ENCODE measurements at places on chromosomes 5 and 9.

DNA sequence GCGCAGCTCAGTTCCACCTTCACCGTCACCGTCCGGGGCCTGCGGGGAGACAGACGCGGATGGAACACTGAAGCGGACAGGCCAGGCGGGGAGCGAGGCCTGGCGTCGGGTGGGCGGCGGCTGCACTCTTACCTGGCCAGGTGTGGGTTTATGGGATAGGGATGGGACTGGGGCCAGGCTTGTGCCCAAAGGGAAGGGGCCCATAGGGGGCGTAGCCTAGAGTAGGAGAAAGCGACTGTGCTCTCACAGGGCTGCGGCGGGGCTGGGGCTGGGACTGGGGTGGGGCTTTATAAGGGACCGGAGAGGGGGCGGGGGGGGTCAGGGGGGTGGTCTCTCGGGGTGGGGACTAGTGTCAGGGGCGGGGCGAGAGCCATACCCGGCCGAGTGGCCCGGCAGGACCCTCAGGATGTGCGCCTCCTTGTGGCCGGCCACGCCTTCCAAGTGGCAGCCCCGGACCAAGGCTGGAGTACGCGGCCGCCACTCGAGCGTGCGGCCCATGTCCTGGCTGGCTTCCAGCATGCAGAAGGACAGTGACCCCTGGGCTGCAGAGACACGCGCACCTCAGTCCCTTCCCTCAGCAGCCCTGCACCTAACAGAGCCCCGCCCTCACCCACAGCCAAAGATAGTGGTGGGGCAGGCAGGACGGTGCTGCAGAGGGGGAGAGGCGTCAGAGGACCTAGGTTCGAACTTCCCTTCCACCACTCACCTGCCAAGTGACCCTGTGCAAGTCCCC is 22.8 kb downstream of the FPGS start:
- DNase-seq: peak; percentile 23

- no peak for DNase-seq
Measured at GRCh38 chr5:154254896-154255295, 64.4 kb downstream of the GALNT10 start.

GRCh38 chr5:124663101-124663506 is 83.3 kb downstream of the ZNF608 start:
- no peak for DNase-seq

DNA sequence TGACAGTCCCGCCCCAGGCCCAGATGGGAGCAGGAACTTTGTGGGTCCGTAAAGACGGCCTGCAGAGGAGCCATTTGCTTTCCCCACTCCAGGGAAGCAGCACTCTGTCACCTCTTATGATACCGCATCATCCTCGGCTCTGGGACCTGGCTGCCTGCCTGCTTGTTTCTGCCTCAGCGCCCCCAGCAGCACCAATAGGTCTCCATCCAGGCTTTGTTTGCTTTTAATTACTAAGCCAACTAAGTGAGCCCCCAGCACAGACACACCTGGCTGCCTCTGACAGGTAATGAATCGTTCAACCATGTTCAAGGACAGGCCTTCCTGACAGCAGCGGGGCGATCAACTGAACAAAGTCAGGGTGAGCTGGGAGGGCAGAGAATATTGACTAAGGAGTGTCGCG is 141.4 kb downstream of the C5orf15 start:
- no peak for DNase-seq

GRCh38 chr5:157548513-157549282 is 26.9 kb downstream of the ADAM19 start:
- no peak for DNase-seq

DNA sequence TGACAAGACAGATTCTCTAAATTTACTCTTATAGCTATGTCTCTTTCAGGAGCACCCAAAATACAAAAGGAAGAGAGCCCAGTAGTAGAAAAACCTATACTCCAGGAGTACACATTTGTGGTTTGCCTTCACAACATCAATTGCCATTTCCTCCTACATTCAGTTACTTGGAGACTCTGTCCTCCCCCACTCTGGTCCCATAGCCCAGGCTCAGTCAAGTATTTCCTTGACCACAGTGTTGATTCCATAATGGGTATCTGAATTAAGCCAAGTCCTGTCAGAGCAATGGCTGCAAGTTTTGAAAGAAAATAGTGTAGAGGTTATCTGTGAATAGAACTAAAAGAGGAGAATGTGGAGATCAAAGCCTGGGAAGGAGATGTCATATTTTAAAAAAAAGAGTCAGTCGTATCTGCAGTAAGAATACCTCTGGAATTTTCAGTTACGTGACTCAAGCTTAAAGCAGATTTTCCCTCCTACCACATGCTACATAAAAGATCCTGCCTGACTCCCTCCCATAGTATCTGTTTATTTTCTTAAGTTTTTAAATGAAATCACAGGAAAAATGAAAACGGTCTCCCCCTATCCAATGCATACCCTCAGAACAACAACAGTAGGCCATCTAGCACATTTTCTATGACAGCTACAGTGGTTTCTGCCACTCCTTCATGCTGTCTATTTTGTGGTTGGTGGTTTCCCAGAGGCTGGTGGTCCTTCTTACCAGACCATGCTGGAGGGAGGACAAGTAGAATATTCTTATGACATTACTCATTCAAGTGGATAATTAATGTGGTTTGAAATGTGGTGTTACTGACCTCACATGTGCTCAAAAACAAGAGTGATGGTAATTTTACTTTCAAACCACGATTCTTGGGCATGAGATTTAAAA is 249.7 kb upstream of the TMEM161B start:
- no peak for DNase-seq

DNA sequence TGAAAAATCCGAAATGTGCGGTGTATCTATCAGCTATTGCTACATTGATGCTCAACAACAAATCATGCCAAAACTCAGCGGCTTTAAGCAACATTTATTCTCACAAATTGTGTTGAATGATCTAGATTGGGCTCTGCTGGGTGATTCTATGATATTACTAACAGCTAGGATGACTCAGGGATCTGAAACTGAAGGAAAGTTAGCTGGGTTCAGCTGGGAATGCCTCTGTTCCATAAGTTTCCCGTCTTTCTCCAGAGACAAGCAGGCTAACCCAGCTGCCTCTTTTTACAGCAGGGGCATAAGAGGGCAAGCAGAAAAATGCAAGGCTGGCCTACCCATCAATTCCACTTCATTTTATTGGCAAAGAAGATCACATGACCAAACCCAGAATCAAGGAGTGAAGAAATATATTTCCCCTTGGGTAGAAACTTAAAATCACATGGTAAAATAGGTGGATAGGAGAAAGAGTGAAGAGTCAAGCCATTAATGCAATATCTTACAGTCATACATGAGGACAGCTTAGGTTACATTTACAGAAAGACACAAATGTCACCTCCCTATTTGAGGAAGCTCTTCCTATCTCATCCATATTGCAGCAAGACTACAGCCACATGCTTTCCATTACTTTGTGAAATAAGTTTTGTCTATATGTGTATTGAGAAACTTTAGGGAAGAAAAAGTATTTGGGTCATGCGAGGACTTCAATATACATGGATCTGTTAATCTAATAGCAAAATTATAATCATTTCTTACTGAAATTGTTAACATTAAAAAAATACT is 30.8 kb downstream of the IL7R start:
- no peak for DNase-seq

DNA sequence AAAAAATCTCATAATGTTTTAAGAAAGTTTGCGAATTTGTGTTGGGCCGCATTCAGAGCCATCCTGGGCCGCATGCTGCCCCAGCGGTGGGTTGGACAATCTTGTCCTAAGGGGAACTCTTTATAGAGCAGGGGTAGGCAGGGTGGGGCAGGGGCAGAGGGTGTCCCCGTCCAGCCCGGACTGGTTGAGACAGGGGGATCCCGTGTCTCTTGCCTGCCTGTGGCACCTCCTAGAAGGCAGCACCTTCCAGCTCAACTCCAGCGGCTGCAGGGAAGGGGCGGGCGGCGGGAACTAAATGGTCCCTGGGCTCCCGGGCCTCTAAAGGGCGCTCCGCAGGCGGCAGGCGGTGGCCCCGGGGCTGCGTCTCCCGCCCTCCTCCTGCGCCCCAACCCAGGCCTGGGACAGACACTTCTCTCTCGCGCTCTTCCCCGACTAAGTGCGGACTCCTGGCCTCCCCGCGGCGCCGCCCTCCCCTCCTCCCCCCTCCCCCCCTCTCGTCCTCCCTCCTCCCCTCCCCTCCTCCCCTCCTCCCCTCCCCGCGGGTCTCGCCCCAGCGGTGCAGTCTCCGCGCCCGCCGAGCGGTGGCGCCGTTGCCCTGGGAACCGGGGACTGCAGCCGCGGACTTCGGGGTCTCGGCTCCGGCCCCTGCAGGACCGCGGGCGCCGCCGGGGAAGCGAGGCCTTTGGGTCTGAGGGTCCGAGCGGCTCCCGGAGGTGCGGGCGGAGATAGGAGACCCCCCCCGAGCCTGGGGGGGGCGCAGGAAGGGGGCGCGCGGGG is 132.6 kb downstream of the MRPL36 start:
- peak; percentile 64 for DNase-seq

DNA sequence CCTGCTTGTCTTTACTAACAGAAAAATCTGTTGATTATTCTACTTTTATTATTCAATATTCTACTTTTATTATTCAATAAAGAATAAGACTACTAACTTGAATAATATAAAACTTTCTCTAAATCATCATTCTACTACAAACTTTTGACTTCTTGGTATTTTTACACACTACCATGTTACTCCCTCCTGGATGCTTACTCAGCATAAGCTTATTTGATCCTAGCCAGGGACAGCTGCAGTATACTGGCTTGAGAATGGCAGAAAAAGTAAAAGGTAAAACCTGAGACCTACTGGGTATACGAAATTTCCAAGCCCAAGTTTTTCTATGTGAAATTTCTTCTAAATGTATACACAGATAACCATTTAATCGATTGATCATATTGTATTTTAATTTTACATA is 26.1 kb downstream of the PGGT1B start:
- no peak for DNase-seq

GRCh38 chr5:112350626-112351025 is 68.5 kb downstream of the EPB41L4A start:
- no peak for DNase-seq

DNA sequence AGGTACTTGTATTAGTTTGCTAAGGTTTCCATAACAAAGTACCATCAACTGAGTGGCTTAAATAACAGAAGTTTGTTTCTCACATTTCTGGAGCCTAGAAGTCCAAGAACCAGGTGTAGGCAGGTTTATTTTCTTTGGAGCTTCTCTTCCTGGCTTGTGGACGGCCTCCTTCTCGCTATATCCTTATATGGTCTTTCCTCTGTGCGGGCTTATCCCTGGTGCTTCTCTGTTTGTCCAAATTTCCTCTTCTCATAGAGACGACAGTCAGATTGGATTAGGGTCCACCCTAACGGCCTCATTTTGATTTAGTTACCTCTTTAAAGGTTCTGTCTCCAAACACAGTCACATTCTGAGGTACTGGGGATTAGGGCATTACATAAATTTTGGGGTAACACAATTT is 88.3 kb downstream of the RMI1 start:
- DNase-seq: no peak

DNA sequence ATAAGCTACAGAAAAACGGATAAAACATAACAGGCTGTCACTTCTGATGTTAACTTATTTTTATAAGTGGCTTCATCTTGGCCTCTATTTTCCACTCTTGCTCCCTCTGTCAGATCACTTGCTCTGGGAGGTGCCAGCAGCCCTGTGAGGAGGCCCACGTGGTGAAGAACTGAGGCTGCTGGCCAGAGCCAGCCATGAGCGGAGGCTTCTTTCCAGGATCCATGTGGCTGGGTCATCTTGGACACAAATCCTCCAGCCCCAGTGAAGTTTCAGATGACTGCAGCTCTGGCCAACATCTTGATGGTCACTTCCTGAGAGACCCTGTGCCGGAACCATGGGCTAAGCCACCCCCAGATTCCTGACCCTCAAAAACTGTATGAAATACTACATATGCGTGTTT is 7.5 kb upstream of the CMBL start:
- no peak for DNase-seq

- no peak for DNase-seq
Measured at GRCh38 chr5:35229076-35230037, 930 bp downstream of the PRLR start.

DNA sequence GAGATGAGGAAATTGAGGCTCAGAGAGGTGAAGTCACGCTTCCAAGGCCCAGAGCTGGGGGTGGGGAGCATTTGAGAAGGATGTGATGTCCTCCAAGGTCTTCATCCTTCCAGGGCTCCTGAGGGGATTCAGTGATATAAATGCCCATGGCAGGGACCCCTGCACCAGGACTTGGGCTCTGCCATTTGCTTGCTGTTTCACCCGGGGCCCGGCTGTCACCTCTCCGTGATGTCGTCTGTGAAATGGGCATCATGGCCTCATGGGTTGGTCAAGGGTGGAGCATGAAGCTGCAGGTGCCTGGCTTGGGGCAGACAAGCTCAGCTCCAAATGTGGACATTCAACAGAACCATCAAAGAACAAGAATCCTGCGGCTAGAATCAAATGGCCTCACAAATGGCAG is 253.1 kb downstream of the PBX3 start:
- no peak for DNase-seq

DNA sequence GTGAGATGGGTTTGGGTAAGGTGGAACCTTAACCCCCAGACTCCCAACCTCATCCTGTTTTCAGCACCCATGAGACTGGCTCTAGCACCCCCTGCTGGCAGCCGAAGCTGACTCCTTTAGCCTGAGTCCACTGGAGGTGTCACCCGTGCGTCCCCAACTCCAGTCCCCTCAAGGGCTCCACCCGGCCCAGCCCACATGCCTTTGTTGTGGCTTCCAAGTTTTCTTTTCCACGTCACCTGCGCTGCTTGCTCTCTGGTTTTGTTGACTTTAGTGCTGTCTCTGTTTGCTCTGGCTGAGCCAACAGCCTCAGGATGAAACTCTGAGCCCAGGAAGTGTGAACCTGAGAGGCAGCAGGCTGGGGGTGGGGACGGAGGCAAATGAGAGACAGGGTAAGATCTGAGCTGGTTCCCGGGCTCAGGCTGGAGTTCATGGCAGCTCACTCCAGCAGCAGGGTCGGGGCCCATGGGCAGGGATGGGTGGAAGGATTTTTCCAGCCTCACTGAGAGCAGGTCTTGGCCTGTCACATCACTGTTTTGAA is 13.2 kb upstream of the AQP7 start:
- DNase-seq: peak; percentile 98

GRCh38 chr5:149268928-149269557 is 2.6 kb upstream of the AFAP1L1 start:
- no peak for DNase-seq

GRCh38 chr5:135392256-135392655 is 6.8 kb downstream of the MACROH2A1 start:
- DNase-seq: no peak

DNA sequence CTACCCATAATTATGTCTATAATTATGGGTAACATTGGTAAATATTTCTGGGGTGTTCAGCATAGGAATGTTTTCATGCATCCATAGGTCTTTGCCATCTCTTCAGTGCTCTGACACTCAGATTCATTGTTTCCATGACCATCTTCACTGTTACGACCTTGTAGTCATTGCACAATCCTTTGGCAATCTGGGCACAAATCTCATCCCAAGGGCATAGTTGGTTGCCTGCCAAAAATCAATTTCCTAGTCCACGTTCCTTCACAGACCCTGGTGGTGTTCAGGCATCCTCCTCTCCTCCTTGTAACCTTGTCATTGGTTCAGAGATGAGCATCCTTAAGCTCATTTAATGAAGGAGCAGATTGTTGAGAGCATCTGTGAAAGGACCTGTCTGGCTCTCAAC is 1400.7 kb downstream of the CDH12 start:
- DNase-seq: no peak
